Activated CD4-positive, CD25-positive, alpha-beta regulatory T cell (primary cell): ENCODE measurements at places on chromosomes 2 and 18.

DNA sequence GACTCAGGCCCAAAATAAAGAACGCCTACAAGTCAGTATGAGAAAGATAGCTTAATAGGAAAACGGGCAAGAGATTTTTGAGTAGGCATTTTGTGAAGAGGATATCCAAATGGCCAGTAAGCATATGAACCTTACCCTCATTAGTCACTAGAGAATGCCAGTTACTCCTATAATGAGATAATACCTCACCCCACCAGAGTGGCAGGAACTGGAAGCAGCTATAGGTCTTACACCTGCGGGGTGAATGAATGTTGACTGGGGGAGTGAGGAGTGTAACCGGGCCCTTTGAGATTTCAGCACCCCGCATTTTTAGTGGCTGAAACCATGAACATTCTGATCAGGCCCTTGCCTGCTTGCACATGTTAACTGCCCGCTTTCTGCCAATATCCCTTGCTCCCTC, 7.5 kb upstream of the PTPN2 start:
- no peak for DNase-seq

DNA sequence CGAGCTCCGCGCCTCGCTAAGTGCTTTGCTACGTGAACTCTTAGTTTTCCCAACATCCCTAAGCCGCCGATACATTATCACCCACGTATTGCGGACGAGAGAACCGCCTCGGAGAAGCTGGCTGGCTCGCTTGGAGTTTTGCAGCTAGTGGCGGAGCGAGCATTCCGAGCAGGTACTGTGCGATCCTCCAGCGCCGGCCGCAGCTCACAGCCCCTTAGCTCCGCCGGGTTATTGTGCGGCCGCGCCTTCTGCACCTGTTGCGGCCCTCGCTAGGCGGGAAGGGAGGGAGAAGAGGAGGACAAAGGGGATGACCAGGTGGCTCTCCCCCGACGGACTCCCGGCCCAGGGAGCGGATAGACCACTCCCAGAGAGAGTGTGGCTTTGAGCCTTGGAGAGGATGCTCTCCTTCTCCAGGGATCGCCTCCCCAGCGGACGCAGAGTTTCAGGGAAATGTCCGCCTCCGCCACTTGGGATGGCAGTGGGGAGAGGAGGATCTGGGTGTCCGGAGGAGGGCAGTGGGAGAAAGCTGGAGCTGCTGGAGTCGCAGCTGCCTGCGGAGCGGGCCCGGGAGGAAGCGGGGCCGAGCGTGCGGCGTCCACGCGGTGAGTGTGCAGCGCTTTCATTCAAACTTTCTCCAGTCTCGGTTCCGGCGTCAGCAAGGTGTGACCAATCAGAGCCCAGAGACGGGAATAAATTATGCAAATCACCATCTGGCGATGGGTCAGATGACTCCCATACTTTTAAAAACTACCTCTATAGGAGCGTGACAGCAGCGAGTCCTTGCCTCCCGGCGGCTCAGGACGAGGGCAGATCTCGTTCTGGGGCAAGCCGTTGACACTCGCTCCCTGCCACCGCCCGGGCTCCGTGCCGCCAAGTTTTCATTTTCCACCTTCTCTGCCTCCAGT, at the start of gene LIPG:
Gene LIPG, plus strand, starts transcription at position 769 of the 905 bp plus-strand sequence. CDS start 252 bp downstream, outside the sequence.
- DNase-seq = no peak

- no peak for DNase-seq
Observed at GRCh38 chr2:197075754-197076337, 149.3 kb upstream of the PGAP1 start.

GRCh38 chr18:60506190-60506589, 133.6 kb upstream of the MC4R start:
- DNase-seq = no peak

DNA sequence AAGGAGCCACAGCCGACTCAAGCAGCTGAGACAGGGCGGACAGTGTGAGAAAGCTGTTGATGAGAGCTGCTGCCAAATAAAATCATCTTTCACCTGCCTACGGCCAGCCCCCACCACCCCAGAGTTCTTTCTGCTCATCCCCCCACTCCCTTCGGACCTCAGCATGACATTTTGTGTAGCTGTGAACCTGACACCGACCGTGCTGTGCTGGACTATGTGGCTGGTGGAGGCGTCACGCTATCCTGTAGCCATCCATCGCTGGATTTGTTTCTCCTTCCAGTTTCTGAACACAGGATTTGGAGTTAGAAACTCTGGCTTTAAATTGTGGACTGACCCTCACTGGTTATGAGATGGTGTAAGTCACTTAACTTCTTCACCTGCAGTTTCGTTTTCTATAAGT, 317.3 kb downstream of the DCDC2C start:
- DNase-seq = no peak
